ENCODE measurements at places on chromosomes 7 and 10.

GRCh38 chr7:107666790-107667189 lies 6.2 kb downstream of the SLC26A4 start:
- no peak for DNase-seq

DNA sequence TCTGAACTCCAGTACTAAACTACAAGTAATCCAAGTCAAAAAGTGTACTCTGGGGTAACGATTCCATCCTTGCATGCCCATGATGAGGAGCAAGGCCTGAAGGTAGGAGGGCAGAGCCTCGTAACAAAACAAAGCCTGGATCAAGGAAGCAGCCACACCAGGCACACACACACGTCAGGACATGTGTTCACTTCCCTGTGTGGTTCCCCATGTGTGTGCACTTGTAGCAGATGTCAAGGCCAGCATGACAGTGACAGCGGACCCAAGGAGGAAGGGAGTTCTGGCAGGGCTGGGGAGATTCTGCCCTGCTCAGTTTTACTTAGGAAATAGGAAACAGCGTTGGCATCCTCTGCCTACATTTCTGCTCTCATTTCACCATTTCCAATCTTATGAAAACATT lies 92.8 kb downstream of the ALOX5 start:
- DNase-seq, result no peak

- no peak for DNase-seq
These were observed 47.6 kb downstream of the ASB13 start for GRCh38 chr10:5618829-5619228.

DNA sequence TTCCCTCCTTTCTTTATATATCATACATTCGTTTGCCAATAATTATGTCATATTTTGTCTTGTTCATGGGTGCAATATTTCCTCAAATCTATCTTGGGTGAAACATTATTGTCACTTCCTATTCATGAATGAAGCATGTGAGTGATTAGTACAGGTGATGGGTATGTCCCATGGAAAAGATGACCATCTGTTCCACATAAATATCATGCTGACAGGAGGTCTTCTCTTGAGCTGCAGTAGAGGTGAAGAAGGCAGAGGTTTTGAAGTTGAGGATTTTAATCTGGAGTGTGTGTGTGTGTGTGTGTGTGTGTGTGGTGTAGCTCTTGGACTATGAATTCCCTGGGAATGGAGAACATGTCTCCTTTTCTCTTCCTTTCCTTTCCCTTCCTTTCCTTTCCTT lies 350.5 kb upstream of the CHRM2 start:
- DNase-seq, result no peak

DNA sequence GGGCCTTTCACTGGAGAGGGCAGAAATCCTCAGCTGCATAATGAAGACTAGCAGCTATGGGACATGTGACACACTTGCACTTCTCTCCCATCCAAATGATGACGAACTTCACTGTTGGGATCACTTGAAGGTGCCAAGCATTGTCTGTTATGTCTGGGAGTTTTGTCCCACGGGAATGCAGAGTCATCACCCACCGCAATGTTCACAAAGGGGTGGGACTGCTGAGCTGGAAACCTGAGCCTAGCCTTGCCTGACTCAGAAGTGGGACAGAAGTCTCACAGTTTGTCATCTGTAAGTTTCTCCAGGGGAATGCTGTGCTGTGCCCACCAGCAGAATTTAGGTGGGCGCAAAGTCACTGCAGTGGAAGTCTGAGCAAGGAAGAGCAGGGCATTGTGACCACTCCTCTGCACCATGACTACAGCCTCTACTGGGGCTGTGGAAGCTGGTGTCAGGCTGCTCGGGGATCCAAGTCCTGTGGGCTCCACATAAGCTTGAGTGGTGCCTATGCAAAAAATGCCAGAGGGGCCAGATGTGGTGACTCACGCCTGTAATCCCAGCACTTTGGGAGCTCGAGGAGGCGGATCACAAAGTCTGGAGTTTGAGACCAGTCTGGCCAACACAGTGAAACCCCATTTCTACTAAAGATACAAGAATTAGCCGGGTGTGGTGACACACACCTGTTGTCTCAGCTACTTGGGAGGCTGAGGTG lies 472.0 kb upstream of the CNTNAP2 start:
- no peak for DNase-seq

- no peak for DNase-seq
These were observed 17.0 kb upstream of the NUP42 start for GRCh38 chr7:23164846-23165245.
